Tibial nerve (tissue), 4 donors: ENCODE measurements at places on chromosomes 12 and 14.

DNA sequence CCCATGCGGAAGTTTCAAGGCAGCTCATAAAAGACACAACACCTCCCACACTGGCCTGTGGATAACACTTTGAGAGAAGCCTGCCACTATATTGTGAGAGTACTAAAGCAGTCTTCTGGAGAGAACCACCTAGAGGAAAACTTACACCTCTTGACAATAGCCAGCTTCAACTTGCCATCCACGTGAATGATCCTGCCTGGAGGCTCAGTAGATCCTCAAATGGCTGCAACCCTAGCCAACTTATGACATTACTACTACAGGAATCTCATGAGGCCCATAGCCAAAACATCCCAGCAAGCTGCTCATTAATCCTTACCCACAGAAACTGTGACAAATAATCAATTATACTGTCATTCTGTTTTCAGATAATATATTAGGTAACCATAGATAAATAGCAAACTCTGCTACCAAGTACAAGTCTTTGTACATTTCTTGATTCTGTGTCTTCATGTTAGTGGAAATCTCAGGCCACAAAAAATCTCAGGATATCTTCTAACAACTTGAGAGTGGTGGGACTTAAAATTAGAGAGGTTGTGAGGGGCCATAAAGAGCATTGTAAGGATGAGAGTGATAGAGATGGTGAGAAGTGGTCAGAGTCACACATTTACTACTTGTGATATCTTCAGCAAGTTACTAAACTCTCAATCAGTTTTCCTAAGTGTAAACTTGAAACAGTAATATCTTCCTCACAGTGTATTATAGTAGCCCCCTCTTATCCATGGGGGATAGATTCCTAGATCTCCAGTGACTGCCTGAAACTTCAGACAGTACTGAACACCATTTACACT, 368.0 kb downstream of the C12orf50 start:
- DNase-seq = no peak

- no peak for DNase-seq
Measured at GRCh38 chr12:92426332-92426731, 276.5 kb upstream of the PLEKHG7 start.

- DNase-seq = no peak
Measured at GRCh38 chr14:99530407-99531155, 49.4 kb downstream of the CCNK start.

DNA sequence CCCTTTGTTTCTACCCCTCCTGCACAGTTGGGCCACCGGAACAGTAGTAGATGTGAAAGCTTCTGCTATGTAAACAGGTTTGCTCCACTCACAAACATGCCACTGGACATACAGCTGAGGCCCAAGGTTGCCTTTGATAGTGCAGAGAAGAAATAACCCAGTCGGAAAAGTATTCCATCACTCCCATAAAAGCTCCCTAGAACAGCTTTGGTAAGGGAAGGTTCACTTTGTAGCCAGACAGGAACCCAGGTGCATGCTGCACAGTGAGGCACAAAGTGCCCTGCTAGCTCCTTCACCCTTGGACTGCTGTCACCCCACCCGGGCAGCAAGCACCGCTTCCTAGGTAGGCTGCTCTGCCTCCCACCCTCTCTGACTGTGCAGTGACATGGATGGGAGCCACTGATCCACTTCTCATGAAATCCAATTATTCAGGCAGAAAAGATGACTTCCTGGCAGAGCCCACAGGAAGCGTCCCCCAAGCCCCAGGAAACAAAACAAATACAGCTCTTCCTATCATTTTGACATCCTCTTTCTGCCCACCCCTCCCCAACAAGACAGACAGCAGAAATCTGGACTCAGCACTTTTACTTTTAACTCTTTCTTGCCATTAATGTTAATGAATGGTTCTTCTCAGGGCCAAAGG, 100.2 kb downstream of the SRGAP1 start:
- no peak for DNase-seq

- no peak for DNase-seq
Measured at GRCh38 chr12:129868575-129868974, 35.2 kb downstream of the TMEM132D start.

GRCh38 chr14:21528381-21529348, 2.5 kb upstream of the SALL2 start:
- no peak for DNase-seq

- no peak for DNase-seq
Measured at GRCh38 chr14:24701062-24701461, 67.1 kb upstream of the GZMB start.

DNA sequence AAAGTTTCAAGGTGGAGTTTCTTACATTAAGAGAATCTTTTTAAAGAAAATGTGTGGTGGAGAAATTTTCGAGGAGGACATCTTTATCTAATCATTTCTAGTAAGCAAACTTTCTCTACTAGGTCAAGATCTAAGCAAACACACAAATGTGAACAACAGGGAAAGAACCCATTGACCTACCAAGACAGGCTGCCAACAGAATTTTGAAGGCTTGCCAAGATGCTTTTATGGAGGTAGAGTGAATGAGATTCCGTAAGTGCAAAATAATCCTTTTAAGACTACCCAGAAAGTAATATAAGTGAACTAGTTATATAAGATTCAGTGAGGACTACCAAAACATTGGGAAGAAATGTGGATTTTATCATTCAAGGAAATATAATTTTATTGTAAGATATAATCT, 357.1 kb upstream of the PDE3A start:
- DNase-seq = peak; percentile 32

GRCh38 chr14:75311356-75311755, 32.7 kb downstream of the FOS start:
- DNase-seq = no peak

DNA sequence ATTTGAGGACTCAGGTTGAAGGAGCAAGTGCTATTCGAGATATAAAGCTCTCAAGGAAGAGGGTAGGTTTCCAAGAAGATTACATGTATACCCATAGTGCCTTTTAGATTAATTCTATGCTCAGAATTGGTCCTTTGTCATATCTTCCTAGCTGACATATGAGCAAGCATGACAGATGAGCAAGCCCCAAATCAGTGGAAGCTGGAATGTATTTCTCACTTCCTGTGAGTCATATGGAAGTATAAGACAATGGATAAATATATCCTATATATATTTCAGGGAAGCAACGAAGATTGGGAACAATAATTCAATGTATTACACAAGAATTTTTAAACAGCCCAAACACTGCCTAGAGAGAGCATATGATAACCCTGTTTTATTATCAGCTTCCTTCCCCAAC, 674.1 kb upstream of the ATXN7L3B start:
- DNase-seq = no peak

GRCh38 chr12:122593910-122594309, 66.9 kb downstream of the KNTC1 start:
- DNase-seq = no peak

- no peak for DNase-seq
Measured at GRCh38 chr12:109449845-109450532, 27.1 kb downstream of the KCTD10 start.

DNA sequence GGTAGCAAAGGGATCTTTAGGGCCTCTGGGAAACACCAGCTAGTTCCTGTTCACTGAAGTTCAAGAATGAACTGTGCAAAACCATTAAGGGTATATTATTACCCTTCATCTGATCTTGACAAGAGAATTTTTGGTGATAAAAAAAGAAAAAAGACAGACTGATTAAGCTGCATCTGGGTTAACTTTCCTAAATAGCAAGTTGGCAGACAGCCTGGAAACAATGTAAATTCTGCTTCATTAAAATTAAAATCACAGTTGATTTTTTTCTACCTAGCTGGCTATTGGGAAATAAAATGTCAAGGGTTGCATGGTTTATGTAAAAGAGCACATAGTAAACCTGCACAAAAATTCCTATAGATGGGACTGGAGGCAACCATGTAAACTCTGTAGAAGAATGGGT, 126.6 kb upstream of the PRKD1 start:
- DNase-seq = no peak

DNA sequence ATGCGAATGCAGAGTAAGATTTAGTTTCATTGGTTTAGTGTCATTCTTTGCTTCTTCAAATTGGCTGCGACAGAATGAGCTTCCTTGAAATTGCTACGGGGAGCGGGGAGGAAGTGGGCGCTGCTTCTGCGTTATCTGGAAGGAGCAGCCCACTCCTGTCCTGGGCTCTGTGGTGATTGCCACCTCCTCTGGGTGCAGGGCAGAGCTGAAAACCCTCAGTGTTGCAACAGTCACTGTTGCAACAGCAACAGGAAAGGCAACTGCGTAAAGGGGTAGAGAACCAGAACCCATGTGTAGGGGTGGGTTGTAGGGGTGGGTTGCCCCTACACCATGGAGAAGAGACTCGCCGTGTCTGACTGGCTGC, 57.7 kb downstream of the MAX start:
- no peak for DNase-seq

DNA sequence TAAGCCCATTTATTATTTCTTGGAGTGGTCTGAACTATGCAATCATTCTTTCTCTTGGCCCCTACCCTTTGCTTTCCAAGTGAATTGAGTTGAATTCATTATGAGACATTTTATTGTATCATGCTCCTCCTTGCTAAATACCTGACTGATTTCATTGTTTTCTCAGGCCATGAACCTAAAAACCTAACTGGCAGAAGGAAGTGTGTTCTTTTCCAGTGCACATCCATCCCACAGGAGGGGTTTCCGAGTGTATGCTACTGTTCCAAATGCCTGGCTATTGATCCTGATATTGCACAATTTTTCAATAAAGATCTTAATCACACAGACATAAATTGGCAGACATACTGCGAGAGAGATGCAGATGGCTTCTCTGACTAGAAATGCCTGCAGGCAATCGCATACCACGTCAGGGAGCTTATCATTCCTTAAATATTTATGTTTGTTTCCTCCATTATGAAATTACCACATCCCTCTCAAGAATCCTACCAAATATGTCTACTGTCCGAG, 162.2 kb upstream of the EGLN3 start:
- no peak for DNase-seq

- DNase-seq = no peak
Measured at GRCh38 chr14:78131201-78131600, 39.0 kb upstream of the NRXN3 start.

- no peak for DNase-seq
Measured at GRCh38 chr14:56487761-56488160, 91.8 kb upstream of the TMEM260 start.

GRCh38 chr14:80637756-80638619, 303.6 kb downstream of the CEP128 start:
- no peak for DNase-seq

DNA sequence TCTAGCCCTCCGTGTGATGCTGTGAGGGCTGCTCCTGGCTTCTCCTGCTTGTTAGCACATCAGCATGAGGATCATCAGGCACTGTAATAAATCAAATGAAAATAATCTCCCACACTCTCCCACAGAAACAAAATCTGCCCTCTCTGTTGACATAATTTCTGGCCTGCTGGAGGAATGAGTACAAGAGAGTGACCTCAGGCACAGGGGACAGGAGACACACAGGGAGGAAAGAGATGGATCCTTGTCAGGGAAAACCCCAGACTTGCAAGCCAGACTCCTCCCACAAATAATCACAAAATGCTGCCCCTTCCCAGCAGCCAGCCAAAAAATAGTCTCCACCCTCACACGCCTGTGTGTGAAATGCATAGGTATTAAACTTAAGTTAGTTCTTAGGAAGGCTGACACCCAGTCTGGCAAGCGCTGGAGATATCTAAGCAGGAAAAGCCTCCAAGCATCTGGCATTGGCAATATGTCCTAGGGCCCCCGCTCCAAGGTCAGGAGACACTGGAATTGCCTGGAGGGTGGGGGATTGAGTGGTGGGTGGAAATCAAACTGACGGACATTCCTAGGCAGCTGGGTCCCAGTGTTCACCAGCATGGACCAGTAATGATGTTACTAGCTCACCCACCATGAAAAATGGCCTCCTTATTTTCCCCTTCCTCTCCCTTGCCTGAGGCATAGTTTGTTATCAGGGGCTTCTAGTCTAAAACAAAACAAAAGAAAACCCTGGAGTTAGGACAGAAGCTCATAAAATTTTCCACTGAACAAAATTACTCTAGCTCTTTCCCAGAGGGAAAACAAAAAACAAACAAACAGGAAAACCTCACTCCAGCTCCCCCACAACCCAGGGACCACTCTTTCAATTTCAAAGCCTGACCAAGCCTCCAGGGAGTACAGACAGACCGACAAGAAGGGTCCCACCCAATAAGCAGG, 22.0 kb downstream of the SMUG1 start:
- DNase-seq = no peak

DNA sequence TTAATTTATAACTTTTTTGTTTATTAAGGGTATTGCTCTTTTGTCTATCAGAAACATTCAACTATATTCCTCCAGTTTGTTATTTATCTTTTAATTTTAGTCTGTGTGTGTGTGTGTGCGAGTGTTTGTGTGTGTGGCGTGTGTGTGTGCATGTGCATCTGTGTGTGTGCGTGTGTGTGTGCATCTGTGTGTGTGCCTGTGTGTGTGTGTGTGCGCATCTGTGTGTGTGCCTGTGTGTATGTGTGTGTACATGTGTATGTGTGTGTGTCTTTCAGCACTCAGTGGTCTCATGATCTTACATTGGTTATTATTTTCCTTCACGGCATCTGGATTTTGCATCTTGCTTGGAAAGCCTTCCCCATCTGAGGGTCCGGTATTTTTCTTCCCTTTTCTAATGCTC, 281.1 kb upstream of the RTL1 start:
- DNase-seq = no peak

DNA sequence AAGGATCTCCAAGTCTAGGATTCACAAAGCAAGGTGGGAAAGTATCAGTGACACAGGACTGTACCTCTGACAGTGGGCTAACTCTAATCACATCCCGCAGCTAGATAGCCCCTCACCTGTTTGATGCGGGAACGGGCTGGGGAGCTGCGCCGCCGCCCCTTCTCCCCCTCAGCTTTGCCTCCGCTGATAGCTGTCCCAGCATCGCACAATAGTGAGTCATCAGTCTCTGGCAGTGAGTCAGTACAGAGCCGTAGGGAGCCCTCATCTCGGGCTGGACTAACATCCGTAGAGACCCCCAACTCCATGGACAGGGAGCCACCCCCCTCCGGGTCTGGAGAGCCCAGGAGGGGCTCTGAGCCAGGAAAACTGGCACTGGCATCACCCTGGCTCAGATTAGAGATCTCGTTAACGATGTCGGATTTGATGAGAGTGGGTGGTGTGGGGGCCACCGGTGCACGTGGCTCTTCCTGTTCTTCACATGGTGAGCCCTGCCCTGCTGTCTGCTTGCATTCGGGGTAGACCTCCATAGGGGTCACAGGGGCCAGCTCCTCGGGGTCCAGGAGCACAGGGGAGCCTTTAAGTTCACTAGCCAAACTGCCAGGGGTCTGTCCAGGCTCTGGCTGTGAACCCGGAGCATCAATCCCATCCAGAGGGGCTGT, 10.9 kb downstream of the KMT2D start:
- no peak for DNase-seq

- no peak for DNase-seq
Measured at GRCh38 chr12:64749461-64750200, 9.6 kb downstream of the GNS start.

- DNase-seq = no peak
Measured at GRCh38 chr12:92656911-92657310, 45.9 kb upstream of the PLEKHG7 start.

GRCh38 chr12:113724794-113725556, 241.2 kb downstream of the RBM19 start:
- DNase-seq = no peak

- DNase-seq = no peak
Measured at GRCh38 chr12:46535907-46536306, 163.3 kb upstream of the SLC38A2 start.
